ENCODE measurements at places on chromosomes 4 and X.

DNA sequence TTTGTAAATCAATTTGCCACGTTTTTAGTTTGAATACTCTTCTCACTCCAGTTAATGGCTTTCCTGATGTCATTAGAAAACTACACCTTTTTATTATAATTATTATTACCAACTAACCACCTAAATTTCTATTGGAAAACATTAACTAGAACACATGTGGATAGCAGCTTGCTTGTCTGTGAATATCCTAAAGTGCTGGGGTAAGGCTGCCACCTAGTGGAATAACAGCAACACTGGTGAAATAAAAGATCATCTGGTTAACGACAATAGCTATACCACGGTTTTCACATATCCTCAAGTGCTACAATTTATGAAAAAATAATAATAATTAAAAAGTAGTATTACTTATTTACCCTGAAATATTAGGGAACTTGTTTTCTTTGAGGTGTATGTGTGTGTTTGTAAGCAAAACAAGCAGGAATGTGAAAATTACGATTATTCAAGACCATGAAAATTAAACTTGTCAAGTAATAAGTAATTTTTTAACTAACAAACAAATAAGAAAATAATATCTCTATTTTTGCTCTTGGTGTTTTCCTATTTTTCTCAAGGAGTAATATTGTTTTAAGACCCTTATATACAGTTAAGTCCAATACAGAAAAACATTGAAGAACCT is 130.1 kb upstream of the TECRL start:
- peak; percentile 46 for DNase-seq

- DNase-seq = no peak
Measured at GRCh38 chr4:168374772-168375523, 56.4 kb upstream of the DDX60 start.

GRCh38 chrX:37717708-37718107 is 32.1 kb downstream of the XK start:
- DNase-seq = no peak

DNA sequence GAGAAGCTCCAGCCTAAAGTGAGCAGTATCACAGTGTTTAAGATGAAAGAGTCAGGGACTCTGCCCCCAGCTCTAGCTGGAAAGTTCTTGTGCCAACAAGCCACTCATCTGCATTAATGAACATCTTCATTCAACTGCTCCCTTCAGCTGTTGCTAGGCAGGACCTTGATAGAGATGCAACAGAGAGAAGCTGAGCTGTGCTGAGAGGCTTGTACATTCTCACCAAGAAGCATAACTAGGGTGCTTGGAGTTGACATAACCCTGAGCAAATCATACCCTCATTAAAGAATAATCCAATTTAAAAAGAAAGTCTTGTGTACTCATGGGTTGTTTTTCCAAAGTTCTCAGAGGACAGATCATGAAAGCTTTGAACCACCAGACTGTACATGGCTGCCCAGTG is 63.2 kb downstream of the ATXN3L start:
- DNase-seq = no peak

DNA sequence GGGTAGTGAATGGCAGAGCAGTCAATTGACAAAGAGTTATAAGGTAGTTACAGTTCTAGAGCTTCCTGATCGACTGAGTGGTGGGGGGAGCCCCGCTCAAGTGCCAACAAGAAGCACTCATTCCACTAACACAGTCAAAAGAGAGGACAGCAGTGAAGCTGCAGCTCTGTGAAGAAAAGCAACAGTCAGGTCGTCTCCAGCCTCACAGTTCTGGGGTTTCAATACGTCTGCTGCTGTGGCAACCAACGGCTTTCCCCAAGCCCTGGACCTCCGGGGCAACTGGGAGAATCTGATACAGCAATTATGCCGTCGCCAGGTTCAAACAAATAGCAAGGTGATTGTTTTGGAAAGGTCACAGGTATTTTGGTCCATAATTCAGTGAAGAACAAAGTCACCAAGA is 30.8 kb downstream of the GPM6B start:
- no peak for DNase-seq

DNA sequence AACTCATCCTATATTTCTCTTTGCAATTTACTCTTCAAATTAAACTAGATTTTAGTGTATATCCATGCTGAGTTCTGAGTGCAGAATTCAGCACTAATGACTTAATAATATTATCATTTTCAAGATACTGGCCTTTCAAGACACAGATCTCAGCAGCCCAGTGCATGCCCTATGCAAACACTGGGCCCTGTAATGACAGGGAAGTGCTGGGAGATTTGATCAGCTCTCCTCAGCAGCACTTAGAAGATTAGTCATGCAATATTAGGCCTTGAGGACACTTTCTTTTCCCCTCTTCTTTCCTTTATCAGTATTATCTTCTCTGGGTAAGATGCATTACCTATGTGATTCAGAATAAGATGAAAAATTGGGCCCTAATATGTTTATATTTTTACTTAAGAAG is 207.1 kb downstream of the PPP3CA start:
- peak; percentile 26 for DNase-seq

GRCh38 chr4:145097331-145097820 is 620 bp downstream of the ANAPC10 start:
- DNase-seq = no peak

DNA sequence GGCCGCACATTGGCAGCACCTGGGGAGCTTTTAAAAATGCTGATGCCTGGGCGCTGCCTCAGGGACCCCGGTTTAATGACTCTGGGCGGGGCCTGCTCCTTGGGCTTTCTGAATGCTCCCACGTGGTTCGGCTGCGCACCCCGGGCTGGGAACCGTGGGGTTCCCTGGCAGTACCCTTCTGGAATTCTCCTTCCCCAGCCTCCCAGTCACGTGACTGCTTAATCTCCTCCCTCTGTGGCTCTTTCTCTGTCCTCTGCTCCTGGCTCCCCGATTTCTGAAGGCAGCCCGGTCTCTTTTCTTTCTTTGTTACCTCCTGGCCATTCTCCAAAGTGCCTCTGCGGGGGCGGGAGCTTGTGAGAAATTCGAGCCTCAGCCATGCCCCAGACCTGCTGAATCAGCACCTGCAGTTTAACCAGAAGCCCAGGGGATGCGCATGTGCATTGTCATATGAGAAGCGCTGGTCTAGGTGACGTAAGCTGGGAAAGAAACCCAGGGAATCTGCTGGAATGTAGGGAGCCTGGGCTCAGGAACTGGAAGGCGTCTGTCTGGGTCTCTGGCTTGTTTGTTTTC is 16.6 kb downstream of the CLCN4 start:
- DNase-seq = no peak

GRCh38 chr4:164892018-164892417 is 15.0 kb downstream of the APELA start:
- DNase-seq = no peak

DNA sequence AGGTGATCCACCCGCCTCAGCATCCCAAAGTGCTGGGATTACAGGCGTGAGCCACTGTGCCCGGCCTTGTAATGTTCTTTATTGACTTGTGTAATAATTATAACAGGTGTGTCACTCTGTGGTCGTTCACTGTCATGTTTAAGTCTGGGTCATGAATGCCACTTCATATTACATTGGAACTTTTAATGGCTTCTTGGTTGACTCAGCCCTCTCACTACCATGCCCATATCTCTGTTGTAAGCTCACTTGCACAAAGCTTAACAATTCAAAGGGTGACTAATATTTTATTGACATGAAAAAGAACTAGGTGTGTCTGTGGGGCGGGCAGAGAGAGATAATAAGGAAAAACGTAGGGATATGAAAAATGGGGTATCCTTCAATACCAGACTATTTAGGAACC is 639.7 kb upstream of the ACTRT1 start:
- no peak for DNase-seq

DNA sequence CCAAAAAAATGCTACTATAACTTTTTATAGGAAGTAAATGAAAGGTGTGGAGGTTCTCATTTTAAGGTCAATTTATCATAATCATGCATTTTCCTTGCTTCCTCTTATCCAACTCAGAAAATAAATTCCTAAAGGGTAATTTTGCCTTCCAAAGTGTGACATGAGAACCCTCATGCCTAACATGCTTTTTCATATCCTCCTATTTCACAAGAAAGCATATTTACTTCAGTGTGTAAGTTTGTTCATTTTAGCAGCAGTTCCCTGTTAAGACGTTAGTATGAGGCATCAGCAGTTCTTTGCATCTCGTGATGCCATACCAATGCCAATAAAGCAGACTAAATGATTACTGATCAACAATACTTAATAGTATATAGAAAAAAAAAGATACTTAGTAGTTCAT is 18.4 kb downstream of the WDFY3 start:
- DNase-seq = peak; percentile 58

DNA sequence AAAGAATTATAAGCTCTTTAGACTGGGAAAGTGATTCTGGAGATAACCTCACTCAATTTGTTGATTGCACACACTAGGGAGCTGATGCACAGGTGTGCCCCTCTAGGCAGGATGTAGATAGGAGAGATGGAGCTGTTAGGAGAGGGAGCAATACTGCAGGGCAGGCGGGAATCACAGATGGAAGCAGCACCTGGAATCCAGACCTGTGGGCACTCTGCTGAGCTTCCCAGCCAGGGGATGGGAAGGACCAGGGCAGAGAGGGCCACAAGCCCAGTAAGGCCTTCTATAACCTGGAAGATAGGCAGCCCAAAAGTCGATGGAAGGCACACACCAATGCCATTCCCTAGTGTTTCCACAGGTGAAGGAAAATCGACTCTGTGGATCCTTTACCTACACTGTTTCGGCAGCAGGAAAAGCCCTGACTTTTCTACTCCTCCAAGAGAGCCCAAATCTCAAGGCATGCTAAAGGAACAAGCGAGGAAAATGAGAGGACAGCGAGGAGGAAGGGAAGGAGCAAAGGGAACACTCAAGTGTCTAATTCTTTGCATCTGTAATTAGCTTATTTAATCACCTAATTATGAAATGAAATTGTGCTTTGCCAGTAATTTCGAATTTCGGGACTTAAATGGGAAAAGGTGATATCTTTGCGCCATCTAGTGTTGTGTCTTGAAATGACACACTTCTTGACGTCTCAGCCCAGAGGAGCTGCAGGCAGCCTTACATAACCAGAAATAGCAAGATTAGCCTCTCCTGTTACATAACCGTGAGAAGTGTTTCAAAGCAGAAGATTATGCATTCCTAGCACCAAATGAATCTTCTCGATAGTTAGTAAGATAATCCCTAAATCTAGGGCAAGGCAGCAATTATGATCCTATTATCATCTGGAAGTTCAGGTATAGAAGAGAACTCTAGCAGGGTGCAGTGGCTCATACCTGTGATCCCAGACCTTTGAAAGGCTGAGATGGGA is 31.0 kb upstream of the TLR3 start:
- peak; percentile 69 for DNase-seq

- DNase-seq = peak; percentile 90
Measured at GRCh38 chrX:150202641-150203247, 160.4 kb upstream of the MAMLD1 start.

- peak; percentile 47 for DNase-seq
Measured at GRCh38 chr4:112213091-112213490, 18.5 kb upstream of the AP1AR start.

DNA sequence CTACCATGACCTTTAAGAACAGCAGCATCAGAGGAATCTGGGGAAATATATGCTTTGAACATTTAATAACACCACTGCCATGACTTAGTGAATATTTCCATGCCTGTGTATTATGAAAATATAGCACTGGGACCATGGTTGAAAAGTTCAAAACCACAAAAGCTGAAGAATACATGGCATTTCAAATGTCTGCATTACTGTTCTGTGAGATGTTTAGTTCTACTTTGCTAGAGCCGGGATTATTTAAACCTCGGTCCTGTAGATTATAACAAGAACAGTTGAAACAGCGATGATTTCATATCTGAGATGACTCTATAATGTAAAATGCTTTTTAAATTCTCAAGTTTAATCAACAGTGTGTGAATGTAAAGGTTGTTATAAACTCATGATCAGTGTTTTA is 126.7 kb upstream of the AGA start:
- no peak for DNase-seq

DNA sequence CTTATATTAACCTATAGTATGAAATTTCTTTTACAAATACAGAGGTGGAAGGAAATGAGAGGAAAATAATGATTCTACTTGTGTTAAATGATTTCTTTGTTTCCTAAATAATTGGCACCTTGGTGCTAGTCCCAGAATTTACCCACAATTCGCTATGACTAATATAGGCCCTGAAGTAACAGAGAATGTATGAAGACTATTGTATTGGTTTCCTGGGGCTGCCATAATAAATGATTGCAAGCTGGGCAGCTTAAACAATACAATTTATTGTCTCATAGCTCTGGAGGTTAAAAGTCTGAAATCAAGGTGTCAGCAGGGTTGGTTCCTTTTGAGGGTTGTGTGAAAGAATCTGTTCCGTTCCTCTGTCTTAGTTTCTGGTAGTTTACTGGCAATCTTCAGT is 74.8 kb upstream of the GPRIN3 start:
- DNase-seq = no peak

DNA sequence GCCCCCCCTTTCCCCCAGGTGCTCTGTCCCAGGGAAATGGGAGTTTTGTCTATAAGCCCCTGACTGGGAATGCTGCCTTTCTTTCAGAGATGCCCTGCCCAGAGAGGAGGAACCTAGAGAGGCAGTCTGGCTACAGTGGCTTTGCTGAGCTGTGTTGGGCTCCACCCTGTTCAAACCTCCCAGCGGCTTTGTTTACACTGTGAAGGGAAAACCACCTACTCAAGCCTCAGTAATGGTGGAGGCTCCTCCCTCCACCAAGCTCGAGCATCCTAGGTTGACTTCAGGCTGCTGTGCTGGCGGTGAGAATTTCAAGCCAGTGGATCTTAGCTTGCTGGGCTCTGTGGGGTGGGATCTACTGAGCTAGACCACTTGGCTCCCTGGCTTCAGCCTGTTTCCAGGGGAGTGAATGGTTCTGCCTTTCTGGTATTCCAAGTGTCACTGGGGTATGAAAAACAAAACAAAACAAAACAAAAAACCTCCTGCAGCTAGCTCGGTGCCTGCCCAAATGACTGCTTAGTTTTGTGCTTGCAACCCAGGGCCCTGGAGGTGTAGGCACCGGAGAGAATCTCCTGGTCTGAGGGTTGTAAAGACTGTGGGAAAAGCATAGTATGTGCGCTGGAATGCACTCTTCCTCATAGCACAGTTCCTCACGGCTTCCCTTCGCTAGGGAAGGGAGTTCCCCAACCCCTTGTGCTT is 41.7 kb downstream of the ITM2A start:
- DNase-seq = no peak

GRCh38 chr4:80097400-80098177 is 24.6 kb upstream of the ANTXR2 start:
- no peak for DNase-seq

- DNase-seq = no peak
Measured at GRCh38 chr4:87950493-87950892, 25.0 kb upstream of the SPP1 start.

- no peak for DNase-seq
Measured at GRCh38 chrX:1778817-1779216, 164.0 kb downstream of the ASMT start.

All from inflammatory macrophage treated with lipopolysaccharide for 4 hours (primary cell).